ENCODE measurements at places on chromosomes 5 and 9.

DNA sequence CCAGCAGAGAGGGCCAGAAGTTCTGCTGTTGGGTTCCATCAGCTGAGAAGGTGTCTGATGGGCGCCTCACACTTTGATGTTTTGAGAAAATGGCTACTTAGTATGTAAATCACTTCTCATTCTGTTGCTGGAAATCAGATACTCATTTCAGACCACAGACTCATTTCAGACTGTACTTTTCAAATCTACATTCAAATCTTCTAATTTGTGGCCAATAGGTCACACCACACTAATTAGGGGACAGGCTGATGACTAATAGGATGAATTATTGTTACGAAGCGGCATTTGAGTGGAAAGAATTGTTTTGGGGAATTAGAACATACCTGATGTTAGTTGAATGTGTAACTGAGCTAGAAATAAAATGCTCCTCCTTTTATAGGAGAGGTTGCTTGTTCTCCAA is 13.2 kb downstream of the MTAP start:
- no peak for DNase-seq

DNA sequence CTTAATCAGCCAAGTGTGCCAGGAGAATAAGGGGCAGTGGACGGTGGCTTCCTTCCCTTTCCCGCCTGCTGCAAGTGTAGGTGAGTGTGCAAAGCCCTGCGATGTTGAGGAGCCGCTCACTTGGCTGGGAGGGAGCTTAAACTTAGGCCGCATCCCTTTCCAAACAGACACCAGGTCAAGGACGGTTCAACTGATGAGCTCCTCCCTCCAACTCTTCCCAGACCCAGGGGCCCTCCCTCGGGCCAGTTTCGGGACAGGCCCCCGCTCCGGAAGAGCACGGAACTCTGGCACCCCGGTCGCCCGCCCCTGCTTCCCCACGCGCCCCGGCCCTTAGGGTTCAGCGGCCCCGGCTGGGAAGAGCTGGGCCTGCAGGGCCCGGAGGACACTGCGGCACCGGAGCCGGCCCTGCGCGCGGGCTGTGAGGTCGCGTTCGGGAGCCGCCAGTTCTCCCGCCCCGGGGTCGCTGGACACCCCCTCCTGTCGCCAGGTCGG is 481 bp downstream of the MRPL36 start:
- DNase-seq, result peak; percentile 22

DNA sequence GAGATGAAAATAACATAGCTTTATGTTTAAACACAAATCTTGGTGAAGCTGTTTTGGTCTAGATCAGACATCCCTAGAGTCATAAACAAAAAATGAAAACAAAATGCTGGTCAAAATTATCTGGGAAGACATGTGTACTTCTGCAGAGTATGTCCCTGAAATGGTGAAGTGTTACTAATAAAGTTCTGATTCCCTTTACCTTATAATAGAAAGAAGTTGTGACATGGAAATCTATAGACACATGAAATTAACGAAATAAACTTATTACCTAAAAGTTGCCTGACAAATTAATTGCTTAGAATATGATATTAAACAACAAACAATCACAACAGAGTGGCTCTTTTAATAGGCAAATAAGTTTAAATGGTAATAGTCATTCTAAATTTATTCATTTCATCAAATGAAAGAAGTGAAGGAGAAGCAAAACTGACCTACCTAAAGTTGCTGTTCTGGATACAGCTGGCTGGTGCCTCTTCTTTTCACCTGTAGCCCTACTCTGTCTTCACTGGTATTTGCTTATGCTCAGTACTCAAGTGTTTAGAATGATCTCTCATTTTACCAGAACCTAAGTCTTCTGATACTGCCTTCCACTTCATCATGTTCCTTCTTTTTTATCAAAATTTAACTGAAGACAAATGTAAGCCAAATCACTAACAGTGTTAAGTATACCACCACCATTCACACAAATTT is 38.8 kb downstream of the FNIP1 start:
- DNase-seq, result no peak

GRCh38 chr5:33488558-33489355 is 48.0 kb downstream of the TARS1 start:
- DNase-seq, result no peak

GRCh38 chr5:119537704-119538103 is 85.4 kb downstream of the HSD17B4 start:
- peak; percentile 57 for DNase-seq

DNA sequence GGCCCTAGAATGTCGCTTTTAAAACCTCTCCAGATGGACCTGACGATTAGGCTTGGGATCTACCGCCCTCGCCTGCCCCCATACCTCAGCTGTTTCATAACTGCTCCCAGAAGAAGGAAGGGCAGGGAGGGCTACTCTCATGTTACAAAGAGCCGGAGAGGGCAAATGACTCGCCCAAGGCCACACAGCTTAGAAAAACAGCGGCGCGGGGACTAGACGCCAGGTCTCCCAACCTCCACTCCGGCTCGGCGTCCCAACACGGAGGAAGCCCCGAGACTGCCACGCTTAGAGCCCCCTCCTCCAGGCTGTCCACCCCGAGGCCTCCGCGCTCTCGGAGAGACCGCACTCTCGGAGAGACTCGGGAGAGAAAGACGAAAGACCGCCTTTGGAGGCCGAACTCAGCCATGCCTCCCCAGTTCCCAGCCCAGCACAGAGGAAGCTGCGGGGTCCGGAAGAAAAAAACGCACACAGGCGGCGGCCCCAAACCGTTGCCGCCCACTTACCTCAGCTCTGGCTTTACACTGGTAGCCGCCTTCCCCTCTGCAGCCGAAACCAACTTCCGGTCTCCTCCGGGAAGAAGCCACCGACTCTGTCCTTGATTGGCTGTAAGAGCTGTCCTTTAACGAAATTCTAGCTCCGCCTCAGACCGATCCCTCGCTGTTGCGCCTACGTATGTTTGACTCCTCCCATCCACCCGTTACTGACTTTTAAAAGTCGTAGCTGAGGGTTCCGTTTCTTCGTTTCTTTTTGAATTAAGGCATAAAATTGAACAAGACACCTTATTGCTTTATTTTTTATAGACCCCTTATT is at the start of gene MED7:
Gene MED7, minus strand, starts transcription at position 549 of the 810 bp plus-strand sequence. CDS start 3,434 bp downstream, outside the sequence.
- DNase-seq, result peak; percentile 99

GRCh38 chr5:151615431-151615830 is 24.3 kb upstream of the FAT2 start:
- DNase-seq, result peak; percentile 79

DNA sequence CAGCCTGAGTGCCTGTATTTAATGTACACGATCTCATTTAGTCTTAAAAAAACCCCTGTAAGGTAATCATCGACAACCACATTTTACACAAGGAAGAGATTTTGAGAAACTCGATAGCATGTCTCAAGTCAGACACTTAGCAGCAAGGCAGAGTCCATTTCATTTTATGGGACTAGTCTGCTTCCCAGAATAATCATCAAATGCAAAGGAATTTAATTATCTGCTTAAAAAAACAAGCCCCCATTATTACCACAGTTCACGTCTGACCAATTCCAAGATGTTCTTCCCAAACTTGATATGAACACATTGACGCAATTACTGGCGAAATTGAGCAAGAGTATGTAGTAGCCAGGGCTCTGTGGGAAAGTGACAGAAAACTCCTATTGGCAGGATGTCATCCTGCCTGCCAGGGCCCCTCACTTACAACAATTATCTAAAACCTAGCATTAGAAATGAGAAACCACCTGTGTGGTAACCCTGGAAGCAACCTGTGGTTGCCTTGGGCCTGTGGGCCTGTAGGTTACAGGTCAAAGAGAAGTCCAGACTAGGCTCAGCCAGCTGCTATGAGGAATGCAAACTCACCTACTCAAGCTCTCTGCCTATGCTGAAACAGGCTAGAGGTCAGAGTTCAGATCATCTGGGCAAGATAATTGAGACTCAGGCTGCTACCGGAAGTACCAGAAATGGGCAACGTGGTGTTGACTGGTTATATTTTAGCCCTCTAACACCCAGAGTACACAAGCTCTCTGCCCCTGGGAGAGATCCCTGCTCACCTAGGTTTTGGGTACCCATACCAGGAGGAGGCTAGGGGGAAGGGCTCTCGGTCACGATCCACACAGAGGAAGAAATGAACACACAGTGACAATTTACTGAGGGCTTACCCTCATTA is 1.6 kb downstream of the B4GALT1 start:
- DNase-seq, result peak; percentile 70

All from kidney tubule cell (primary cell).